ENCODE measurements at places on chromosomes 7 and 10. TPM values are rescaled to one million over a fixed set of nuclear protein-coding genes. Genes with fewer than 3 reads are reported as not detected.

Gene ADIRF
- total RNA-seq = 41.1 TPM

Gene TAS2R41
- not detected for total RNA-seq

Gene LIPN
- total RNA-seq = not detected

Gene DENND2A
- 10.8 TPM for total RNA-seq

Gene TSPAN15
- total RNA-seq = 6.8 TPM

Gene FOXP2
- 2.1 TPM for total RNA-seq

Gene CABCOCO1
- total RNA-seq = not detected

Gene HOXA11
- total RNA-seq = not detected

Gene C7orf57
- total RNA-seq = not detected

Gene OPN4
- total RNA-seq = 0.25 TPM

Gene TAS2R3
- 0.41 TPM for total RNA-seq

Gene PGAM2
- 671 TPM for total RNA-seq

Gene FAM237B
- not detected for total RNA-seq

Gene WEE2
- total RNA-seq = not detected

Gene PTTG1IP2
- total RNA-seq = not detected

Gene CPEB3
- total RNA-seq = 13.6 TPM

Gene COBL
- total RNA-seq = 77.1 TPM

Gene GTPBP10
- 24.2 TPM for total RNA-seq

Gene MYL10
- not detected for total RNA-seq

Gene FAM180A
- 19.7 TPM for total RNA-seq

Gene DGKB
- 0.30 TPM for total RNA-seq

Gene OR9A2
- total RNA-seq = not detected

Gene CLDN4
- 0.27 TPM for total RNA-seq

Gene RNF133
- total RNA-seq = 0.41 TPM

Data from left ventricle myocardium inferior (tissue), 1 donor.